ENCODE measurements at places on chromosomes 2 and 18.

- DNase-seq, result no peak
Measured at GRCh38 chr2:76446872-76447271, 736.2 kb upstream of the GCFC2 start.

GRCh38 chr2:159910951-159911350 is 112.9 kb upstream of the CD302 start:
- no peak for DNase-seq

- no peak for DNase-seq
Measured at GRCh38 chr2:112731479-112731878, 10.7 kb downstream of the NT5DC4 start.

- no peak for DNase-seq
Measured at GRCh38 chr2:109331081-109331480, 202.1 kb downstream of the SH3RF3 start.

DNA sequence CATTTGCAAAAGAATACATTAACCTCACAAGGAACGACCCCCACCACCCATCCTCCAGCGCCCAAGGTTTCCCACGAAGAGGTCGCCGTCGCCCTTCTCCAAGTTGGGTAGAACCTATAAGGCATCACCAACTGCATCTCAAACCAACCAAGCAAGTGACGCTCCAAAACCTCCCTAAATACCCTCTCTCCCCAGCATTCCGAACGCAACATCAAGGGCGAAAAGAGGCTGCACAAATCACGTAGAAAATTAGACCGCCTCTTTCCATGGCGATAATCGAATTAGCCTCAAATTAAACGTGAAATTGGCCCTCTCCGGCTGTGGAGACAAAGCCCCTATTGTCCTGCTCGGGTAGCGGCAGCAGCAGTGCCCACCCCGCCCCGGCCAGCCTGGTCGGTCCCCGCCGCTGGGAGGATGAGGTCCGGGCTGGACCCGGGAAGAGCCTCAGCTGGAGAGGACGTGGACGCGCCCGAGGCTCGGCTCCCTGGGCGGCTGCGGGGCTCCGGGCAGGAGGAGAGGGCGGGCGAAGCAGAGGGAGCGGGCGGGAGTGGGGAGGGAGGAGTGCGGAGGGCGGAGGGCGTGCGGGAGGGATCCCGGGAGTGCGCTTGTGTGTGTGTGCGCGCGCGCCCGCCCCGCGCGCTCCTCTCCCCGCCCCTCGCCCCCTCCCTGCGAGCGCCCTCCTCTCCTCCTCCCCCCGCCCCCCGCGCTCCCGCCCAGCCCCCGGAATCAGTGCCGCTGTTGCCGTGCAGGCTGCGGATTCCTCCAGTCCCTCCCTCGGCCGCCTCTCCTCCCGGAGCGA is at the start of gene SPTBN1:
Gene SPTBN1, plus strand, starts transcription at position 765 of the 799 bp plus-strand sequence. CDS start 70,092 bp downstream, outside the sequence.
- DNase-seq, result peak; percentile 63

DNA sequence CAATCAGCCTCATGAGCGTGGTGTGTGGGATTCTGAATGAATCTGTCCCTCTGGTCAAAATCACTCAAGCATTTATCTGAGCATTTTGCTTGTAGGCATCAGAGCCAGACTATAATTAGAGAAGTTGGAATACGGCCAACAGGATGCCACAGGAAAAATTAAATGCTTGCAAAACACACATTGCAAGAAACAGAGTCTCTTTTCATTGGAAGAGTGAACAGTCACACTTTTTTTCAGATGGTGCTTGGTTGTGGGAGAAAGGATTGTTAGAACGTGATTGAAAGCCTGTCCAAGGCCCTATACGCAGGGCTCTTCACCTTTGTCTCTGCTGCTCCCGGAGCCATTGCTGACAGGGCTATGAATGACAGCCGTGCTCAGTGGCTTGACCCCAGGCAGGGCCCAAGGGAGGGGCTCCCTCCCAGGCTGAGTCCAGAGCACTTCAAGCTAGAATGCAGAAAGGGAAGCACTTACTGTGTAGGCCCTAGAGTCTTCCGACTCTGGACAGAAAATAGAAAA is 59.8 kb downstream of the SNTG2 start:
- no peak for DNase-seq

DNA sequence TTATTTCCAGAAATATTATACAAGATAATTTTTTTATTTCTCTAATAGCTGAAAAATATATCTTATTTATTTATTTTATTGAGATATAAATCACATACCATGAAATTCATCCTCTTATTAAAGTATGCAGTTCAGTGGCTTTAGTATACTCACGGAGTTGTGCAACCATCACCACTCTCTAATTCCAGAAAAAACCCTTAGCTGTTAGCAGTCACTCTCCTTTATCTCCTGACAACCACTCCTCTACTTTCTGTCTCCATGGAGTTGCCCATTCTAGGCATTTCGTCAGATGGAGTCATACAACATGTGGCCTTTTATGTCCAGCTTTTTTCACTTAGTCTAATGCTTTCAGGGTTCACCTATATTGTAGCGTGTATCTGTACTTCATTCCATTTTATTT is 66.5 kb downstream of the TCF7L1 start:
- DNase-seq, result peak; percentile 51

GRCh38 chr2:64062840-64063239 is 43.6 kb upstream of the VPS54 start:
- peak; percentile 18 for DNase-seq

DNA sequence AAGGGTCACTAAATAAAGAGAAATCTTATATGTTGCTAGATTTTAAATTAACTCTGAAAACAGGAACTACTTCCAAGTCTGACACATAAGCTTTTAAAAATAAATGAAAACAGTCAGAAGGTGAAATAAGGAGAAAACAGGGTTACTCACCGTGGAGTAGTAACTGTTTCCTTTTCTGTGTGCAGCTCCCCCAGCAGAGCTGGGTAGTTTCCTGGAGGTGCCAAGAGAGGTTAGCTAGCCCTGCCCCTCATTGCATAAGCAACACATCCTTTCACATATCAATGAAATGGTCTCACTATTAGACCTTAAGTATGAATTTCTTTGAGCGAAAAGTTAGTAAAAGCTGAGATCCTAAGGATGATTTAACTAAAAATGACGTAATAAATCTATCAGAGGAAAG is 54.0 kb upstream of the GPR75 start:
- DNase-seq, result peak; percentile 23

GRCh38 chr2:51920509-51920908 is 888.6 kb upstream of the NRXN1 start:
- no peak for DNase-seq

Measured in AG09309 (cell line).